ENCODE measurements at places on chromosomes 2 and 18. TPM values are rescaled to one million over a fixed set of nuclear protein-coding genes. Genes with fewer than 3 reads are reported as not detected.
A peak's percentile ranks its signal among the peaks of the same experiment; 100 is the strongest.

DNA sequence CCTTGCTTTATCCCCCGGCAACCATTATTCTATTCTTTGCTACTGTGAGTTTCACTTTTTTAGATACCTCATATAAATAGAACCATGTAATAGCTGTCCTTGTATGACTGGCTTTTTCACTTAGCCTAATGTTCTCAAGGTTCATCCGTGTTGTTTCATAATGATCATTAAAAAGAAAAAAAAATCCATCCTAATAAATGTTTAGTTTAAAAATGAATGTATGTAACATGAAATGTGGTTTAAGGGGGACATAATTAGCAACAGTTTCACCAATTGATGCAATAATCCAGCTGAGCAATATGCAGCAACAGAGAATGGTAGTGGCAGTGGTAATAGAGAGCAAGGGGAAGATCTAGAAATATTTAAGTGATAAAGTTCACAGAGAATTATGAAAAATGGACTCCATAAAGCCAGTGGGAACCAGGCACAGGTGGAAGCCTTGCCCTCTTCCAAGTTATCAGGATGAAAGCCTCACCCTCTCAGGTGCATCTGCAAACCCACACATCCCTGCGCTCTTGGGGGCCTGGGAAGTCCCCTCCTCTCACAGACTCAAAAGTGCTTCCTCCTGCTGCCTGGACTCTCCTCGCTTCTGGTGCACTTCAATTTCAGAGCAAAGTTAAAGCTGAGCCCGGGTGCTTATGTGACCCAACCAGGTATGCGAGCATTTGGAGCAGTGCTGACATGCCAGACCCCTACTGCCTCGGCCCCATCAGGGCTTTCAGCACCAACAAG, 1403.3 kb upstream of the SLC39A10 start:
- no peak for DNase-seq

GRCh38 chr2:212995920-212996319, 155.5 kb downstream of the IKZF2 start:
- no peak for DNase-seq

DNA sequence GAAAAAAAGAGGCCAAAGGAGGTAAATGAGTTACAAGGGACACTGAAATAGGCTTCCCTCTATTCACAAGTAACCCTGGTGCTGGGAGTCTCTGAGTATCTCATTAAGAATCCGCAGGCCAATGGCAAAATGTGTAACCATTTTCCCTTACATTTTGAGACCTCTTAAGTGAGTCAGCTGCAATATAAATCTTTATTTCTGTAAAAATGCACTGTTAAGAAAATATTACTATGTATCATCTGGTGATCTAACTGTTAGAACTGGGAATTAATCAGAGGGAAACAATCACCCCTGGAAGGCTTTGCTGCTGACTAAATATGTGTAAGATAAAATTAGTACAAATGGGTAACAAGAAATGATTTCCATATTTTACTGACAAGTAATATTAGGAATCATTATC, 483.1 kb upstream of the CHST9 start:
- no peak for DNase-seq

GRCh38 chr2:234454433-234454832, 42.4 kb downstream of the ARL4C start:
- DNase-seq: no peak

DNA sequence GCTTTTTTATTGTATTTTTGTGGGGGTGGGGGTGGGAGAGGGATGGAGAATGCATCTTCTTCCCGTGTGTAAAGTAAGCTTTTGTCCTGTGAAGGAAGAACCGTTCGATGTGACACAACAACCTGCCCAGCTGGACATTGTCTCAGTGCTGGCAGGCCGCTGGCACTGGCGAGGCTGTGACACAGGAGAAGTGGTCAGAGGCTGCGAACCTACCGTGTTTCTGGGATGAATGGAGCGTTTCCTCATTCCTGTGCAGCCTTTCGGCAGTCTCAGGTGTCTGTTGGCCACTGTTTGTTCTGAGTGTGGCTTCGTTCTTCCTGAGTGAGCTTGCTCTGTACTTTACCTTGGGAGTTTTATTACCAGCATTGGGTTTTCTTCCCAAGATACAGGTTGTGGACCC, 8.0 kb downstream of the RAMP1 start:
- peak; percentile 37 for DNase-seq

- DNase-seq: no peak
These were observed 9.4 kb upstream of the AGFG1 start for GRCh38 chr2:227462462-227462951.

DNA sequence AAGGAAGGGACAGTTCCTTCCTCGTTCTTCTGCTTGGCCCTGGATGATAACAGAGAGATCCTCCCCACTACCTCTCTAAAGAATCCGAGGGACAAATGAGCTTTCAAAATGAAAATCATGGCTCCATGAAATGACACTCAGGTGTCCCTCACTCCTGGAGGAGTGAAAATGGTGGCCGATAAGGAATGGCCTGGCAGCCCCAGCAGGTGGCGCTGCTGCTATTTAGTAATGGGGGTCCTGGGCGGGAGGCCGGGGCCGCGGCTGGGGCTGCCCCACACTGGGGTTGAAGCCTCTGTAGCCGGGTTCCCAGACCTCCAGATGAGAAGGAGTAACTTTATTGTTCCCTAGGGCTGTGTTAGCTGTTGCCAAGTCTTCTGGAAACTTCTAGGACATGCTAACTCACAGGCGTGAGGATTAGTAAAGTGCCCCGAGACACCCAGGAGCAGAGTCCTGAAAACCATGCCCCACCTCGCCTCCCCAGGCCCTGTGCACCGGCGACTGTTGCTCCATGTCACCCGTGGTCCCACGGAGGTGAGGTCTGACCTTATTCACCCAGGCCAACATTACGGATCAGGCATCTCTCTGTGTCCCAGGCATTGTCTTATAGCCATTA, 138.0 kb downstream of the CTIF start:
- DNase-seq: peak; percentile 92

- DNase-seq: peak; percentile 83
These were observed at the start of gene ZNF385B for GRCh38 chr2:179861416-179862067. TSS of gene ZNF385B (minus strand) at chr2:179861612.

DNA sequence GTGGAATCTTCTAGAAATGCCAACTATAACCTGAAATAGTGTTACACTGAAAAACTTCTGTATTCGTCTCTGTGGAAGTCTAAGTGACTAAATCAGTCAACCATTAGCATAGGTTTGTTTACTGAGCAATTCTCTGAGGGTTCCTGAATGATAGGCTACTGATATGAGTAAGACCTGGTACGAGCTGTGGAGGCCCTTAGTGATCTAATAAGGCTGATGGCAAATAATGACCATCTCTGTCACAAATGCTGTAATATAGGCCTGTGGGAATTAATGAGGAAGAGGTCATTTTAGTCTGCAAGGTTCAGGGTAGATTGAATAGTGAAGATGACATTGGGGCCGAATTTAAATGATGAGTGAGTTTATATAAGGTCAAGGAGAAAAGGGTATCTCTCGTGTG, 82.5 kb downstream of the MGAT5 start:
- DNase-seq: no peak

GRCh38 chr18:35005963-35006577, 35.1 kb upstream of the MAPRE2 start:
- peak; percentile 45 for DNase-seq

GRCh38 chr18:3616142-3616541, 166.2 kb downstream of the TGIF1 start:
- peak; percentile 30 for DNase-seq

DNA sequence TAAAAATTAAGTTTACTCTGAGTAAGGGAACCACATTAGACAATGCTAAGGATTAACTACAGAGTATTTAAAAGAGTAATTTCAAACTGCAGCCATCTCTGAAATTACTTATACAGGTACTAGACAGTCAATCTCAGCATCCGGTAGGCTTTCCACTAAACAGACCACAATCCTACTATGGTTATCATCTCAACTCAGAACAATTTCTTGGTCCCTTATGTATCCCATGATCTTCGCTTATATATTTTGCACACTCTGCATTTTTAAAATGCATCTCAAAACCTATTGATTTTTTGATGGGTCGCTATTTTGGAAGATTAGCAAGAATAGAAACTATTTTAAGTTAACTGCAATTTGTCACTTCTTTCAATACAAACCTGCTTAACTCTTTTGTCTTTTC, 1.4 kb downstream of the PPP4R1 start:
- DNase-seq: no peak

- DNase-seq: no peak
These were observed 49.4 kb upstream of the STON1 start for GRCh38 chr2:48480526-48480925.

- no peak for DNase-seq
These were observed 247.9 kb downstream of the CMPK2 start for GRCh38 chr2:6617794-6618193.

- no peak for DNase-seq
These were observed 43.7 kb upstream of the TANK start for GRCh38 chr2:161116509-161116908.

- no peak for DNase-seq
These were observed 45.0 kb downstream of the PMS1 start for GRCh38 chr2:189829102-189829833.

GRCh38 chr2:99524056-99524455, 34.2 kb upstream of the REV1 start:
- no peak for DNase-seq

GRCh38 chr2:154952346-154952980, 254.0 kb downstream of the KCNJ3 start:
- DNase-seq: no peak

GRCh38 chr2:109724533-109725460, 69.3 kb upstream of the RGPD5 start:
- no peak for DNase-seq

ALKAL2 gene
- 0.44 TPM for total RNA-seq

DIS3L2 gene
- 30.8 TPM for total RNA-seq

C1GALT1C1L gene
- 0.20 TPM for total RNA-seq

C2orf72 gene
- 1.8 TPM for total RNA-seq

EDAR gene
- not detected for total RNA-seq

SDC1 gene
- 20.2 TPM for total RNA-seq

KCNG2 gene
- total RNA-seq: not detected

CABLES1 gene
- total RNA-seq: 16.7 TPM

TBR1 gene
- 2.0 TPM for total RNA-seq

BCL11A gene
- 17.6 TPM for total RNA-seq

SLC4A3 gene
- 20.2 TPM for total RNA-seq

FASTKD2 gene
- total RNA-seq: 18.8 TPM

TEX44 gene
- not detected for total RNA-seq
